Fibroblast of skin of right biceps (primary cell): ENCODE measurements at places on chromosomes 16 and 17.

GRCh38 chr17:42685831-42686230, 3.5 kb downstream of the CNTNAP1 start:
- DNase-seq, result no peak

GRCh38 chr17:19302791-19303331, 59.7 kb downstream of the B9D1 start:
- DNase-seq, result no peak

GRCh38 chr17:17919169-17920107, 52.8 kb downstream of the TOM1L2 start:
- peak; percentile 79 for DNase-seq

GRCh38 chr16:8262299-8262698, 328.0 kb downstream of the TMEM114 start:
- DNase-seq, result no peak
